Astrocyte of the hippocampus (primary cell): ENCODE measurements at places on chromosomes 5 and 9.

GRCh38 chr5:129496421-129496820, 36.3 kb downstream of the ADAMTS19 start:
- no peak for DNase-seq

DNA sequence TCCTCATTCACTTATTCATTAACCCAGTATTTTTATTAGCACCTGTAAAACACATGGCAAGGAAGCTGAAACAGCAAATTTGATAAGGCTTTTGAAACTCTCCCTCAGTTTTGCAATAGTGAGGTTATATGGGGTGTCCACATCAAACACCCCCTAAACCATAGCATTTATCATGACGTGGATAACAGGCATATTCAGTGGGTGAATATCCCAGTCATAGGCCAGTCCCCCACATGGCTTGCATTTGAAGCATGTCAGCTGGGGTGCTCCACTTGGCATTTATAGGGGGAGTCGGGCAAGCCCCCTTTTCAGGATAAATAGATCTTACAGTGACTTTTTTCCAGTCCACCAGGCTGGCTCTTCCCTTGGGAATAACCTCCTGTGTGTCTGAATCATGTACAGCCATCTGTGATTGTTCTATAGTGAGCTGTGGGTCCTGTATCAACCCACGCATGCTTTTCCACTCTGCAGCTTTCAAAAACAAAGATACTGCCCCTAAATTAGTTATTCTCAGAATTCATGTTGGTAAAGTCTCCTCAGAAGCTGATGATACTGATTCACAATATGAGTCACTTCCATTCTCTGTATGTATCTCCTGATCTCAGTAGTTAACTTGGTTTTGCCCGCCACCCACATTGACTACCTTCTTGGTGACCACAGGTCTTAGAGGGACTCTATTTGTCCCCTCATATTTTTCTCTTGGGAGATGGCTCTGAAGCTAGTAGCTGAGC, 84.4 kb upstream of the SPIN1 start:
- no peak for DNase-seq

GRCh38 chr5:77285251-77285841, 74.9 kb downstream of the PDE8B start:
- no peak for DNase-seq

DNA sequence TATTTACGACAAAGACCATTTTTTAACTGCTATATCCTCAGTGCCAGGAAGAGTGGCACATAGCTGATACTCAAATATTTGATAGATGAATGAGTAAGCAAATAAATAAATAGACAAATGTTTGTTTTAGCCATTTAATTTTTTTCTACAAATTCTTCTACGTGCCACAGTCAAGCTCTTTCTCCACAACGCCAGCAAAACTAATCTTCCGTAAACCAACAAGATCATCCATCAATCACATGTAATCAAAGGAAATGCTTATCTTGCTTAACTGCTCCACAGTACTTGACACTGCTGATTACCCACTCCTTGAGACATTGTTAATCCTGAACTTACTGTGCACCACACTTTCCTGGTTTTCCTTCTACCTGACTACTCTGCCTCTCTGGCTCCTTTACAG, 136.7 kb downstream of the EDIL3 start:
- no peak for DNase-seq

DNA sequence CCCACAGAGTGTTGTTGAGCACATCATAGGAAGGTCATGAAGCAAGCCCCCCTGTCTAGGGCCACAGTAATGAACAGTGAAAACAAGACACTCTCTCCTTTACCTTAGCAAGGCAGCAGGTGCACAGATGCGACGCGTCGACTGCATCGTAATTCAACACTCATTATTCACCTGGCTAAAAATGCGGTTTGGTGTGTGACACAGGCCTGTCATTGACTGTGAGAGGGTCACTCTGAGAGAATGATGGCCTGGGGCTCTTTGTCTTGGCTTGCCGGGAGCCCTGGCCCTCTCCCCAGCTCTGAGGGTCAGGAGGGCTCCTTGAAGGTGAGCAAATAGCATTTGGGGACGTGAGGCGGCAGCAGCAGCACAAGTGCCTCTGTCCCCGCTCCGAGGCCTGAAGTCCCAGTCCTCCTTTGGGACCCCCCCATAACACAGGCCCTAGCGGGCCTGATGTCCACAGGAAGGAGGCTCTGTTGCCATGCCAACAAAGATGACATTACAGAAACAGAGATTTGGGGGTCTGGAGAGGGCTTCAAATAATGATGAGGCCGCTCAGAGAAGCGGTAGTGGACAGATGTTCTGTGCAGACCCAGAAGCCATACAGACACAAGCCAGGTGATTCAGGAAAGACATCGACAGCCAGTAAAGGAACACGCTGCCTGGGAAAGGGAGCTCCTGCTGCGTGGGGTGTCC, 46.7 kb downstream of the SHB start:
- no peak for DNase-seq

- DNase-seq, result peak; percentile 14
Measured at GRCh38 chr9:84642553-84643141, 26.9 kb upstream of the NTRK2 start.

GRCh38 chr9:592733-593132, 248.8 kb upstream of the DMRT1 start:
- no peak for DNase-seq

GRCh38 chr5:139058121-139058520, 140.0 kb downstream of the SIL1 start:
- DNase-seq, result peak; percentile 69

DNA sequence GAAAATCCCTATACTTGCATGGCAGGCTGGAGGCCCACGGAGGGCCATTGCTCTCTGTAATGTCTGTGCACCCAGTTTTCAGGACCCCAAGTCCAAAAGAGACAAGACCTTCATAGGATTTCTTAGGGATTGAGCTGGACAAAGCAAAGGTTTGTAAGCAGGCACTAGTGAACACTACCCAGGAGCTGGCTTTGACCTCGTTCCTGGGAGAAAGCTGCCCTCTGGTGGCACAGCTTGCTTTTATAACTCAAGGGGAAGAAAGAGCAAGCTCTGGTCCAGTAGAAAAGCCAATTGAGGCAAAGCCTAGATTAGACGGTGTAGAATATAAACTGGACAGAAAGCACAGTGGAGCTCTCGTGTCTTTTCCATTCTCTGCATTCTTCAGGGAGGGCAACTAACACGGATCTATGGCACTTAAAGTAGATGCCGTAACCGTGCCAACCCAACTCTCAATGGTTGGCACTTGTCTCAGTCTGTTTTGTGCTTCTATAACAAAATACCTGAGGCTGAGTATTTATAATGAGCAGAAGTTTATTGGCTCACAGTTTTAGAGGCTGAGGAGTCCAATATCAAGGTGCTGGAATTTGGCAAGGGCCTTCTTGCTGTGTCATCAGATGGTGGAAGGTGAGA, 7.9 kb downstream of the GABRP start:
- DNase-seq, result peak; percentile 82

- peak; percentile 85 for DNase-seq
Measured at GRCh38 chr9:89549031-89549644, 51.2 kb upstream of the SEMA4D start.

GRCh38 chr9:120446671-120447070, 133.3 kb downstream of the CDK5RAP2 start:
- DNase-seq, result peak; percentile 20

DNA sequence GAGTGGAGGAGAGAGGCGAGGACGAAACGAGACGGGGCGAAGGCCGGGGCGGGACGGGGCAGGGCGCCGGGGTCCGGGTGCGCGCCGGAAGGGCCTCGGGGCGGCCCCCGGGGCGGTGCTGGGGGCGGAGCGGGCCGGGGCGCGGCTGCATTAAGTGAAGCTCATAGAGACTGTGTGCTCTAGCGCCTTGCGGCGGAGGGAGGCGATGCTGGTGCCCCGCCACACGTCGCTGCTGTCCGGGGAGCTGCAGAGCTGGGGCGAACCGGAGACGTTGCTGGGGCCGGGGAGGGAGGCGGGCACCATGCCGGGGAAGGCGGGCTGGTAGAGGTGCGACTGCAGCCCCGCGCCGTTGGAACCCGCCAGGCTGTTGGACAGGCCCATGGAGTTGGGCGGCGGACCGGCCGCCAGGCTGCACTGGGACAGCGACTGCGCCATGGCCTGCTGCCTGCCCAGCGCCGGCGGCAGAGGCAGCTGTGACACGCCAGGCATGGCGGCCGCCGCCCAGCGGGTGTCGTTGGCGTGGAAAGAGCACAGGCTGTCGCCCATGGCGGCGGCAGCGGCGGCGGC, 8.3 kb downstream of the OTP start:
- DNase-seq, result peak; percentile 57

DNA sequence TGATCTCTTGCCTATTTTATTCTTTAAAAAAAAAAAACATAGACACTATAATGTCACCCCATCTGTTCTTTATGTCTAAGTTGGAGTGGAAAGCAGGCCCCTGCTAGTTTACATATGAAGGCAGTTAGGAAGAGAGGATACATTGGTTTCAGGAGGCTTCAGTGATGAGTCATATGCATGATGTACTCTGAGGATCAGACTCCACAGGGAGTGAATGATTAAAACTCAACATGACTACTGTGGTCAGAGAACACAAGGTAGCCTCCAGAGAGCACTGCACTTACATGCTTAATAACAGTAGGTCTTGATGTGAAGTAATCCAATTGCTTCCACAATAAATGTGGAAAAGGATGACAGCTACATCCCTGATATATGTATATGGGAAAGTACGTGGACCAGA, 22.7 kb upstream of the FSTL4 start:
- DNase-seq, result peak; percentile 22

DNA sequence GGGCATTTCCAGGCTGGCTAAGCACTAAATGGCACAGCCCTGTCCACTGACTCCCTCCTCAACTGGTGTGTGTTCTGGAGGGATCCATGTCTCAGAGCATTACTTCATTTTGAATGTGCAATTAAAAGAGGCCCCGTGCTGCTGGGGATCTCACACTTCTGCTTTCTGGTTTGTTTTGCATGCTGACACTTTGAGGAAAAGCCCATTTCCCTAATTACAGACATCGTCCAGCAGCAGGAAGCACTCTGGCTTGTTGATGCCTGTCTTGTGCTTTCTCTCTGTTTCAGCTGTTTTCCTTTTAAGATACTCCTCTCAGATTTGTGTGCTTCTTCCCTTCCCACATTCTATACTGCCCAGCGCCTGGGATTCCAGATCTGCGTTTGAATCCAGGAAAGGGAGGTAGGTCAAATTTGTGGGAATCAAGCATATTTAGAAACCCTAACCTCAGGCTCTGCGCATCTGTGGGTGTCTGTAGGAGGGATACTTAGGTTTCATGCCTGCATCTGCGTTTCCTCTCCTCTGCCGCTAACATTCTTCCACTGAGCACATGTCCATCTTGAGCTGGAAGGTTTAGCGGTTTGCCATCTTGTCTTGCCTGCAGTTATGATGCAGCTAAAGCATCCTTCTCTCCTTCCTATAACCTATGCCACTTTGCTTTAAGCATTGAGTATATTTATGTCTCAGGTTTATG, 25.7 kb downstream of the SYK start:
- no peak for DNase-seq

DNA sequence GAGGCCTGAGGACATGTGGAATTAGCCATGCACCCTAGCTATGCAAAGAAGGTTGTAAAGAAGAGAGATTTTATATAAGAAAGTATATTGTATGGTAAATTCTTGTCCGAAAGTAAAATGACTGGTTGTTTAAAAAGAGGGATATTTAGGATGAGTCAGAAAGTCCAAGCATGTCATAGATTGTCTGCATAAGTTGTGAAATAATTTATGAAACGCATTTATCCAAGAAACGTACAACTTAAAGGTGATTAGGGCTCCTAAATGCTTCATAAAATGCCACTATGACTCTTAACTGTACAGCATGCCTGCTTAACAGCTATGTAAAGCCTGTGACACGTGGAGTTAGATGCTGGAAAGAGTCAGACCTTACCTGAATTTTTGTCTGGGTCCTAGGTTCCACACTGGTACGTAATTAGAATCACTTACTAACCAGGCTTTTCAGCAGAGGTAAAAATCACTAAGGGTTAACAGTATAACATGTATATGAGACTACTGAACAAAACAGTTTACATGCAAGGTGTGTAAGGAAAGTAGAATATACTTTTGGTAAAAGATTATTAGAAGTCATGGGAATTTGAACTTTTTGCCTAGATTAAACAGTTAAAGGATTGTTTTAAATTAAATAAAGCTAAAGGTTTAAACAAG, 37.0 kb upstream of the ARL15 start:
- no peak for DNase-seq

- DNase-seq, result no peak
Measured at GRCh38 chr5:73728493-73729273, 102.7 kb downstream of the ARHGEF28 start.

- no peak for DNase-seq
Measured at GRCh38 chr5:132256783-132257130, 739 bp upstream of the PDLIM4 start.

DNA sequence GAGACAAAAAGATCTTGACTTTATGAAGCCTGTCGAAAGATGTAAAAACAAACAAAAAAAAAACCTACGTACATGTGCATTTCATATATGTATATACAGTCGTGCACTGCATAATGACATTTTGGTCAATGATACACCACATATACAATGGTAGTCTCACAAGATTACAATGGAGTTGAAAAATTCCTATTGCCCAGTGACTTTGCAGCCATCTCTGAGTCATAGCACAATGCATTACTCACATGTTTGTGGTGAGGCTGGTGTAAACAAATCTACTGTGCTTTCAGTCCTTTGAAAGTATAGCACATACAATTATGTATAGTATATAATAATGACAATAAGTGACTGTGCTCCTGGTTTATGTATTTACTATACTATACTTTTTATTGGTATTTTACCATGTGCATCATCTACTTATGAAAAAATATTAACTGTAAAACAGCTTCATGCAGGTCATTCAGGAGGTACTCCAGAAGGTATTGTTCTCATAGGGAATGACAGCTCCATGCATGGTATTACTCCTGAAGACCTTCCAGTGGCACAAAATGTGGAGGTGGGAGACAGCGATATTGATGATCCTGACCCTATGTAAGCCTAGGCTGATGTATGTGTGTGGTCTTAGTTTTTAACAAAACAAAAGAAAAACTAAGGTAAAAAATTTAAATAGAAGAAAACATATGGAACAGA, 73.7 kb upstream of the FST start:
- peak; percentile 88 for DNase-seq

DNA sequence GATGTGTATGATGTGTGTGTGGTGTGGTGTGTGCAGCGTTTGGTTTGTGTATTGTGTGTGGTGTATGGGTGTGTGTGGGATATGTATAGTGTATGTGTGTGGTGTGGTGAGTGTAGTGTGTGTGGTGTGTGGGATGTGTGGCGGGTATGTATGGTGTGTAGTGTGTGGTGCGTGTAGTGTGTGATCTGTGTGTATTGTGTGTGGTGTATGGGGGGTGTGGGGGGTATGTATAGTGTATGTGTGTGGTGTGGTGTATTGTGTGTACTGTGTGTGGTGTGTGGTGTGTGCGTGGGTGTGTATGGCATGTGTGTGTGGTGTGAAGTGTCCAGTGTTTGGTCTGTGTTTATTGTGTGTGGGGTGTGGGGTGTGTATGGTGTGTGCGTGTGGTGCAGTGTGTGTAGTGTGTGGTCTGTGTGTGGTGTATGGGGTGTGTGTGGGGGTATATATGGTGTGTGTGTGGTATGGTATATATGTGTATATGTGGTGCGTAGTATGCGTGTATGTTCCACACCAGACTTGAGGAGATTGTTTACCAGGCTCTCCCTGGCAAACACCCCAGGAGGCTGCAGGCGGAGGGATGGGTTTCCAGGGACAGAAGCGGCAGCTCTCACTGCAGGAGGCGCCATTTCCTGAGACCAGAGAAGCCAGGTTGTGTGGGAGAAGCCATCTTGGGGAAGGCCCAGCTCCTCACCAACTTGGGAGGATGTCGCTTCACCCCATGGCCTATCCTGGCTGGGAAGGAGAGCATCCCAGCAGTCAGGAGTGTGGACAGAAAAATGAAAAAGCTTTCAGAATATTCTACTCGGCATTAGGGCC, 138.1 kb downstream of the NXNL2 start:
- no peak for DNase-seq
